ENCODE measurements at places on chromosomes 6 and 20.

DNA sequence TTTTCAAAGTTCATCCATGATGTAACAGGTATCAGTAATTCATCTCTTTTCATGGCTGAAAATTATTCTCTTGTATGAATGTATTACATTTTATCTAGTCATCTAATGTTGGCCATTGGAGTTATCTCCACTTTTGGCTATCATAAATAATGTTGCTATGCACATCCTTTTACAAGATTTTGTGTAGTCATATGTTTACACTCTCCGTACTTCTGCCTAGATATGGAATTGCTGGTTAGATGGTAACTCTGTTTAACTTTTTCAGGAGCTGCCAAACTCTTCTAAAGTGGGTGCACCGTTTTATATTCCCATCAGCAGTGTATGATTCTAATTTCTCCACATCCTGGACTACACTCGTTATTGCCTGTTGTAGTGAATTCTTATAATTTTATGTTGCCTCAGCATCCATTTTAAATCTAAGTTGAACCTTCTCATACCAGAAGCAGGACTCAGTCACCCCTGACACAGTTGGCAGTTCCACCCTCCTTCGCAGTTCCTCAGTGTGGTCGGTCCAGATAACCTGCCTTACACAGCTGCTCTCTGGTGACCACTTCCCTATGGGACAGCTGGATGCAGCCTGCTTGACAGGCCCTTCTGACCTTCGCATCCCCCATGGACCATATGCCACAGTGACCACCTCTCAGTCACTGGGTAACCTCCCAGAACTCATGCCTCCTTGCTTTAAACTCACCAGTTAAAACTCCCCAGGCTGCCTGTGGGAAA, 33.9 kb downstream of the KIZ start:
- no peak for DNase-seq

DNA sequence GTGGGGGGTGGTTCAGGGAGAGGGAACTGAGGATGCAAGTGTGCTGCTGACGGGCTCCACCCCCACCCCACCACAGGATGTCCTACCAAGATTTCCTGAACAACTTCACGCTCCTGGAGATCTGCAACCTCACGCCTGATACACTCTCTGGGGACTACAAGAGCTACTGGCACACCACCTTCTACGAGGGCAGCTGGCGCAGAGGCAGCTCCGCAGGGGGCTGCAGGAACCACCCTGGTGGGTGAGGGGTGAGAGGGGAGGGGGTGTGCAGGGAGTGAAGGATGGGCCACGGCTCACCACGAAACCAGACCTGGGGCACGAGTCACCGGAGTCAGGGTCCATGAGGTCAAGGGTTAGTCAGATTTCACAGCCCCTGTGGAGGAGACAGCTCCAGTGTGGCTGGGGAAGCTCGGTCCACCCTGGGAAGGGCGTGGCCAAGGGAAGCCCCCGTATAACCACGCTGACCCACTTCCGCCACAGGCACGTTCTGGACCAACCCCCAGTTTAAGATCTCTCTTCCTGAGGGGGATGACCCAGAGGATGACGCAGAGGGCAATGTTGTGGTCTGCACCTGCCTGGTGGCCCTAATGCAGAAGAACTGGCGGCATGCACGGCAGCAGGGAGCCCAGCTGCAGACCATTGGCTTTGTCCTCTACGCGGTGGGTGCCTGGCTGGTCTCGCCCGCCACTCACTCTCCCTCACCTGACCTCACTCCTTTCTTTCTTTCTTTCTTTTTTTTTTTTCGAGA, 18.3 kb downstream of the CAPN11 start:
- DNase-seq: no peak

- DNase-seq: no peak
These were observed 96.8 kb upstream of the NFATC2 start for GRCh38 chr20:51639206-51639832.

- DNase-seq: peak; percentile 95
These were observed 25.4 kb upstream of the ASIP start for GRCh38 chr20:34215711-34216381.

- no peak for DNase-seq
These were observed 58.7 kb downstream of the KIF13A start for GRCh38 chr6:17928514-17929430.

GRCh38 chr6:149897015-149897697, 757 bp downstream of the RAET1E start:
- peak; percentile 90 for DNase-seq

GRCh38 chr6:11322252-11322885, 89.9 kb upstream of the NEDD9 start:
- no peak for DNase-seq

GRCh38 chr6:88871498-88871897, 91.9 kb downstream of the RNGTT start:
- DNase-seq: no peak

DNA sequence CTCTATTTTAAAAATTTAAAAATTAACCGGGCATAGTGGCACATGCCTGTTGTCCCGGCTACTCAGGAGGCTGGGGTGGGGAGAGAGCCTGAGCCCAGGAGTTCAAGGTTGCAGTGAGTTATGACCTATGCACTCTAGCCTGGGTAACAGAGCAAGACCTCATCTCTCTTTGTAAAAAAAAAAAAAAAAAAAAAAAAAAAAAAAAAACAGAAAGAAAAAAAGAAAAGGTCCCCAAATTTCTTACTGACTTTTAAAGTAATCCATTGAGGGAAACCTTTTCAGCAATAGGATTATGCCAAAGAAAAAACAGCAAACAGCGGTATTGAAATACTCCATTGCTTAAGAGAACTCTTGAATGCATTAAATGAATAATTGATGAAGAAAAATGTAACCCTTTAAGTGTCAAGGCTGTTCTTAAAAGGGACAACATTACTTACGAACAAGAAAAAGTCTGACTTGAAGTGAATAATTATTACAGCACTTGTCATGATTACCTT, 6.0 kb upstream of the DNAAF9 start:
- no peak for DNase-seq

GRCh38 chr6:163347021-163347446, 67.5 kb upstream of the QKI start:
- DNase-seq: no peak

DNA sequence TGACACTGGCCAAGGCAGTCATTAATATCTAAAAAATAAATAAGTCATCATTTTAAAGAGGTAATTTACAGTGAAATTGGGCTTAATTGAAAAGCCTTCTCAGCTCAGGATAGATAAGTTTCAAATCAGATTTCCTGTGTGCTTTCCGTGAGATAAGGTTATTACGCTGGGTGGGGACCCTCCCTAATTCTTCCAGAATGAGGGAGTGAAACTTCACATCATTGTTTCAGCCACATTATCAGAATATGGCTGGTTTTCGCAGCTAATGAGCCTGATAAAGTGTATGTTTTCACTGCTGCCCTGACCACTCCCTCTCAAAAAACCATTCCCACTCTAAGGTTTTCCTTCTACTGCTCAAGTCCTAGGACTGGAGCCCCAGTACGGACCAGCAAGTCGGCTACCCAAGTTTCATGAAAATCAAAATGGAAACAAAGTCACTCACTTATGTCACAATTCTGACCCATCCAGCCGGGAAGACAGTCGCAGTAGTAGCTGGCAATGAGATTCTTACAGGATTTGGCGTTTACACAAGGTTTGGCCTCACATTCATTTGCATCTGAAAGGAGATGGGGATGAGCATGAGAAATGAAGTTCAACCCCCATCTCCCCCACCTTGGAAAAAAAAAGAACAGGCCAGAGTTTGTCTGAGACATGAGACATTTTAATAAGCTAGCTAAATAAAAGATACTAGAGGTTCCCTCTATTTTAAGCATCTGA, 24.6 kb downstream of the JAG1 start:
- DNase-seq: no peak

DNA sequence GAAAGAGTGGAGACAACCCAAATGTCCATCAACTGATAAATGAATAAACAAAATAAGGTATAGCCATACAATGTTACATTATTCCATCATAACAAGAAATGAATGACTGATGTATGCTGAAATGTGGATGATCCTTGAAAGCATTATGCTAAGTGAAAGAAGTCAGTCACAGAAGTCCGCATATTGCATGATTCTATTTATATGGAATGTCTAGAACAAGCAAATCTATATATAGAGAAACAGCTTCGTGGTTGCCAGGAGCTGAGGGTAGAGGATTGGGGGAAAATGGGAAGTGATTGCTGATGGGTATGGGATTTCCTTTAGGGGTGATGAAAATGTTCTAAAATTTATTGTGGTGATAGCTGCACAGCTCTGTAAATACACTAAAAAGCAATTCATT, 196.8 kb downstream of the ATXN1 start:
- DNase-seq: no peak

DNA sequence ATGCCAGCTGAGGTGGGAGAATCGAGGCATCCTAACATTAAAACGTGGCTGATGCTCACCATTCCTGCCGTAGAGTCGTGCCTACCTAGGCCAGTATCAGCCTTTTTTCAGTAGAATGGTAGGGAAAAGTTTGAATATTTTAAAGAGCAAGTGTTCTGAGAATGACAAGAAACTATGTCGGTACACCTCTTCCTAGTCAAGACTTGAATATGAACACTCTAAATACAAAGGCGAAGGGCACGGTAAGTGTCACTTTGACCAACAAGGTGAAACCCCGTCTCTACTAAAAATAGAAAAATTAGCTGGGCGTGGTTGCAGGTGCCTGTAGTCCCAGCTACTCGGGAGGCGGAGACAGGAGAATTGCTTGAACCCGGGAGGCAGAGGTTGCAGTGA, 1.0 kb downstream of the GINM1 start:
- DNase-seq: no peak

GRCh38 chr6:128509709-128510108, 10.7 kb downstream of the PTPRK start:
- no peak for DNase-seq

GRCh38 chr6:113530769-113531168, 326.4 kb upstream of the MARCKS start:
- DNase-seq: no peak

- DNase-seq: no peak
These were observed 1195.9 kb upstream of the MAP3K7 start for GRCh38 chr6:91782802-91783201.

GRCh38 chr6:88513920-88514319, 347.8 kb upstream of the CNR1 start:
- no peak for DNase-seq

- no peak for DNase-seq
These were observed 18.8 kb upstream of the EFCAB8 start for GRCh38 chr20:32839982-32840285.

- no peak for DNase-seq
These were observed 25.6 kb downstream of the WRNIP1 start for GRCh38 chr6:2790588-2791449.

DNA sequence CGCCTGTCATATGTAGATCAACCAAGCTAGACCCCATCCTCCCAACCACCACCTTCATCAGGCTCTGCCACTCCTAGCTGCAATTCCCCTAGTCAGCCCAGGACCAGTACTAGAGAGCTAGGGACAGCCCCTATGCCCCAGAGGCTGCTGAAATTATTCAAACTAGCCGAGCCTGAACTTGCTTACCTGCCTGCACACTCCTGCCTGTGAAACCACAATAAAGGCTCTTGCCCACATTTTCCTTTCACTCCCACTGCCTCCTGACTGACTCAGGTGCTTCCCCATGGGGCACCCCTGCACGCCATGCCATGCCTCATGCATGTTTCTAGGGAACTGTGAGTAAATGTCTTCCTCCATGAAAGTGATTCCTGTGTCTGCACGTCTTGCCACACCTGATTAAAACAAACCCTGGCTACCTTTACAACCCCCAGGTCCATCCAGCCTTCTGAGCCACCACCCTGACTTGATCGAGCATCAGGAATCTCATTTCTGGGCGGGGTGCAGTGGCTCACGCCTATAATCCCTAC, 66.5 kb upstream of the IER3 start:
- DNase-seq: no peak

DNA sequence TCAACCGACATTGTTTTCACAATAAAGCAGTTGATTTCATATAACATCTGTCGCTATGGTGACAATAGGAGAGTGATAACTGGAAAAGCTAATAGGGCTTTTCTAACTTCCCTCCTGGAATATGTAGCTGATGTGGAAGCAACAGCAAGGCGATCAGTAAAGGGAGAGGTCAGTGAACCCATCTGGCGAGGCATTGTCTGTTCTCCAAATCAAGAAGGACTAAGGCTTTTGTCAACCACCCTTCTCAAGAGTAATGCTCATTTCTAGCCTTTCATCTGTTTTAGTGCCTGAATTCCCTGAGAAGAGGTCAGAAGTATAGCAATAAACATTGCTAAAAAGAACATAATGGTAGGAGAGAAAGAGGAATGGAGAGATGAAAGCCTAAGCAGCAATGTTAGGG, 201.3 kb downstream of the AKAP7 start:
- DNase-seq: no peak

- DNase-seq: no peak
These were observed 19.1 kb upstream of the TFB1M start for GRCh38 chr6:155333414-155333813.

GRCh38 chr6:41887331-41887751, 7.8 kb downstream of the USP49 start:
- no peak for DNase-seq

DNA sequence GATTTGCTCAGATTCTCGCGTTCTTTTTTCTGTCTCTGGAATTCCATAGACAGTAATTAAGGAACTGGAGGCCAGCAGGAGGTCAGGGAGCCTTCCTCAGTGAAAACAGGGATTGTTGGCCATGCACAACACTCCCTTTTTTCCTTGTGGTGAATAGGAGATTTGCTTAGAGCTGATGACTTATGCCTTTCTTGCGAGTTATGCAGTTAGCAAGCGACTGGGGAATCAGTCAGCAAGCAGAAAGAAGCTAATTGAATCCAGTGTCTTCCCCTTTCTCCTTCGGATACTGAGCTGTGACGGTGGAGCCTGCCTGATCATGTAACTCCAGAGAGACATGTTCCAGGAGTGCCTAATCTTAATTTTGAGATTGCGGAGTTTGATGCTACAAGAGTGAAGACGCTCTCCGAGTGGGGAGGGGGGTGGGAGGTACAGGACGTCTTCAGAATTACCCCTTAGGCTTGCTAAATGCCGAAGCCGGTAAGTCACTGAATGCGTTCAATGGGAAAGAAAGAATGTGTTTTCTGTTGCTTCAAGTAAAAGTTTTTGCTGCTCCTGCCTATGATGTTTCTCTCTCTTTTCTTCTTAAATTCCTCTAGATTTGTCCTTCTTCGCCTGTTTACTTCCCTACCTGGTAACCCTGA, 165.9 kb downstream of the SASH1 start:
- no peak for DNase-seq

- no peak for DNase-seq
These were observed 58.6 kb downstream of the NUDT3 start for GRCh38 chr6:34333858-34334257.

GRCh38 chr20:52209154-52209571, 17.6 kb upstream of the ZFP64 start:
- no peak for DNase-seq

DNA sequence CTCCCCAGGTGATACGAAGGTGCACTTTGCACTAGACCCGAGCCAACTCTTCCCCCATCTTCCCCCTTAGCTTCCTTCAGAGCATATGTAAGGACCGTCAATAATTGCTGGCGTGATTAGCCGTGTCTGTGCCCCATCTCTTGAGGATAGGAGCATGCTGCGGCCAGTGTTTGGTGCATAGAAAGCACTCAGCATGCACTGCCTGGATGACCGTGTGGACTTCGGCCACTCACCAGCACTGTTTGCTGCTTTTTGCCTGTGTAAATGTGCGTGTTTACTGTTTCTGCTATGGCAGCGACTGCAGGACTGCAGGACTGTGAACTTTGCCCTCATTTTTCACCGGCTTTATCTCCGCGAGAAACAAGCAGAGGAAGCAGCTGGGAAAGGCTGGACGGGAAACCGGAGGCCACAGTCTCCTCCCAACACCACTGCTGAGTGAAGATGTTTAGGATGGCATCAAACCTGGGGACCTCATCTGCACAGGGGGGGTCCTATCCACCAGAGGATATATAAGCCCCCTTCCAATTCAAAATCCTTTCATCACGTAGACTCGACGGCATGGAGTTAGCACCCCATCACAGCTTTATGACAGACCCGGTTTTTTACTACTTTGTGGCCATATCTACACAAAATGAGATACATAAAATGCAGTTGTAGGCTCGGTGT, 150.6 kb upstream of the AFDN start:
- no peak for DNase-seq

Data from mesenteric fat pad (tissue), 1 donor.